ENCODE measurements at places on chromosomes 4 and X.

GRCh38 chr4:24130637-24131036 lies 240.8 kb upstream of the PPARGC1A start:
- DNase-seq: no peak

DNA sequence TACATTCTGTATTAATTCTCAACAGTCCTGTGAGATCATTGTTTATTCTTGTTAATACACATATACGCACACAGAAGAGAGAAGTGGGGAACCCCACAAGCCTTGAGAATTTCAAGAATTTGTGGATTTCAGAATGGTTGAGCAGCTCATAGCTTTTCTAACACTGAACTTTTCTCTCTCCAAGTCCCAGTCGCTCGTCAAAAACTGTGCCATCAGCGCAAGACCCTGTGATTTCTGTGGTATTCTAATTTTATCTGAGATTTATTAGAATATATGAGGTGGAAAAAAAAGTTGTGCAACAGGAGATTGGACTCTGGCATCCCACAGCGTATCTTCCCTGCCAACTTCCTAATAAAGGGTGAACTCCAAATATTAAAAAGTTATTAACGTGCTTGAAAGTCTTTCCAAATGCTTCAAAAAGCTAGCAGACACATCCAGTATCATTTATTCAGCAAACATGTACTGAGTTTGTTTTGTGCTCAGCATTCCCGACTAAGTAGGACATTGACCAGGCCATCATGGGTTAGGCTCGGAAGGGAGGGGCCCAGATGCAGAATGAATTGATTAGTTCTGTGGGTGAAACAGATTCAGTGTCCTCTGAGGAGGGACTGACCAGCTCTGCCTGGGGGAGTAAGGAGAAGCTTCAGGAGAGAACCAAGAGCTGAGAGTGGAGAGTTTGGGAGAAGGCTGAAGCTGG lies 165.6 kb downstream of the CBR4 start:
- DNase-seq: no peak

DNA sequence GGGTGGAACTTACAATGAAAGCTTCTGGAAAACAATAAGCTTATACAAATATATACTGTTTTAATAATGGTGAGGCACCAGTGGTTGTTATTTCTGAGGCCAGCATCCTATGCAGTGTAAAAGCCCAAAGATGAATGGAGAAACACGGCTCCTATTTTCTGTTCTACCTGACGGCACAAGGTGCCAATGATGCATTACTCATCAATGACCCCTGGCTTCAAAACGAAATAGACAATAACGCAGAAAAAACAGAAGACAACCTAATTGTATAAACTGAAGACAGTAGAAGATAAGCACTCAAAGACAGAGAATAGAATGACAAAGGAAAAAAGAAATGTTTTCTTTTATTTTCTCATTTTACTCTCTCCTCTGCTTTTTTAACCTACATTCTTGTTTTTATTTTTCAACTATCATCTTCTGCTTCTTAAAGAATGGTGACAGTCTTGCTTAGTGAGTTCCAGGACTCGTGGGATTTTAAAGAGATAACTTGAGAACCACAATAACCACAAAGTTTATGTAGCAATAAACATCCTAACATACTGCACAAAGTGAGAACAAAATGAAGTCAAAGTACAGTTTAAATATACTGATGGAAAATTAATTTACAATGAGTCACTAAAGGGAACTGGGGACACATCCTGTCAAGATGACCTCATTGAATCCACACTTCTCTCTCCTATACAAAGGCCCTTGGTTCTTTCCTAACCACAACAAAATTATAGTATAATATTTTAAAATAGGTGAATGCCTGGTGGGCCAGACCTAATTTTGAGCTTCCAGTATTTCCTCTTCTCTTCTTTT lies 169.8 kb downstream of the BTC start:
- peak; percentile 65 for DNase-seq

GRCh38 chrX:149504226-149504914 lies 736 bp downstream of the IDS start:
- DNase-seq: no peak

- DNase-seq: no peak
Measured at GRCh38 chr4:41620594-41621256, 82.8 kb downstream of the LIMCH1 start.

GRCh38 chrX:9362363-9362928 lies 102.4 kb upstream of the TBL1X start:
- DNase-seq: no peak

DNA sequence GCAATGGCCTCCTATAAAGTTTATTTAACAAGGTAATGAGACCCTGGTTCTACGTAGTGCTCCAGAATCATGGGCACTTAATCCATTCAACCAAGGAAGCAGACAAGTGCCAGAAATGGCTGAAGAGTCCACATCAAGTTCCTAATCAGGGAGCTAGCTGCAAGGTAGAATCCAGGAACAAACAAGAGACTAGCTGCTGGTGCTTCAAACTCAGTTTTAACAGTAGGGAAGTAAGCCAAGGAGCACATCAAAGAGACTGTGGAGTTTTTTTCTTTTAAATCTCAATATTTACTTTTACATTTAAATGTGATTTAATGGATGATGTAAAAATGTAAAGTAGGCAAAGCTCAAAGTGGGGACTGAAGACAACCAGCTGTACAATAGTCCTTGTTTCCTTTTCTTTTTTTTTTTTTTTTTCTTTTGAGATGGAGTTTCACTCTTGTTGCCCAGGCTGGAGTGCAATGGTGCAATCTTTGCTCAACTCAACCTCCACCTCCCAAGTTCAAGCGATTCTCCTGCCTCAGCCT lies 630.4 kb downstream of the CCSER1 start:
- no peak for DNase-seq

DNA sequence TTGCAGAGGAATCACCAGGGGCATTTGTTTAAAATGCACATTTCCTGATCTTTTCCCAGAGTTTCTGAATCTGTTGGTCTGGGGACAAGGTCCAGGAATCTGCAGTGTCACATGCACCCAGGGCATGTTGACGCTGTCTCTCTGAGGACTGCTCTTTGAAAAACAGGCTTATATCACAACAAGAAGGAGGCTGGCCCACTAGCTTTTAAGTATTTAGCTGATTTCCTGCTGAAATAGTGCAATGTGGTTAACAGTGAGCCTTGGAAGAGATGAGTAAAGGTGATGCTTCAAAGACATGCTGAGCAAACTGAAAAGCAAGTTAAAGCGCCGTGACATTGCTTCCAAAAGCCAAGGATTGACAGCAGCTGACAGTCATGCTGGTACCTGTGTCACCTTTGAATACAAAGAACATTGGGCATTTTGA lies 18.6 kb upstream of the SEPSECS start:
- DNase-seq: no peak

DNA sequence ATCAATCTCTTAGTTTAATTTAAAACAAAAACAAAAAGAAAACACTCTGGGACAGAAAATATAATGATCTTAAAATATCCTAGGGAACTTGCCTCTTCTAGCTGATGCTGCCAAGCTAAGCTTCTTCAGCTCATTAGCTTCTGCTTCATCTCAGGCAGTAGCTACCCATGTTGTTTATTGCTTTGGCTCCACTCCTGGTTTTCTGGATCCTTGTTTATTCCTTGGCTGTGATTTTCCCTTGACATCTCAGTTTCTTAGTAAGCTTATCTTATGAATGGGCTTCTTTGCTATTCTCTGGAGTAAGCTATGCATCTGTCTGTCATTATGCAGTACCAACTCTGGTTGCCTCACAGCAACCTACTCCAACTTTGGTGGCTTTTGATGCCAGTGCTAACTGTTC lies 5.1 kb upstream of the MTHFD2L start:
- no peak for DNase-seq

All from fibroblast of skin of left quadriceps (primary cell).